ENCODE measurements at places on chromosomes 16 and 17.

- DNase-seq = peak; percentile 28
Measured at GRCh38 chr17:13735444-13735843, 133.7 kb upstream of the HS3ST3A1 start.

- no peak for DNase-seq
Measured at GRCh38 chr17:7081341-7082062, 1.5 kb upstream of the CLEC10A start.

DNA sequence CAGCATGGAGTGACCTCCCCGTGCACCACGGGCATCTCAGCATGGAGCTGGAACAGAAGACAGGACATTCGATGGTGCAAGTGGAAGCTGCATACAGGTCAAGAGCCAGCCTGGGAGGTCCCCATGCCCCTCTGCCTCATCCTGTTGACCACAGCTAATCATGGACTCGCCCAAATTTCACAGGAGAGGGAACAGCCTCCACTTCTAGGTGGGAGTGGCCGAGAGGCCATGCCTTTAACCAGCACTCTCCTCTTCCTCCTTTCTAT, 3.8 kb upstream of the SLC47A2 start:
- no peak for DNase-seq

DNA sequence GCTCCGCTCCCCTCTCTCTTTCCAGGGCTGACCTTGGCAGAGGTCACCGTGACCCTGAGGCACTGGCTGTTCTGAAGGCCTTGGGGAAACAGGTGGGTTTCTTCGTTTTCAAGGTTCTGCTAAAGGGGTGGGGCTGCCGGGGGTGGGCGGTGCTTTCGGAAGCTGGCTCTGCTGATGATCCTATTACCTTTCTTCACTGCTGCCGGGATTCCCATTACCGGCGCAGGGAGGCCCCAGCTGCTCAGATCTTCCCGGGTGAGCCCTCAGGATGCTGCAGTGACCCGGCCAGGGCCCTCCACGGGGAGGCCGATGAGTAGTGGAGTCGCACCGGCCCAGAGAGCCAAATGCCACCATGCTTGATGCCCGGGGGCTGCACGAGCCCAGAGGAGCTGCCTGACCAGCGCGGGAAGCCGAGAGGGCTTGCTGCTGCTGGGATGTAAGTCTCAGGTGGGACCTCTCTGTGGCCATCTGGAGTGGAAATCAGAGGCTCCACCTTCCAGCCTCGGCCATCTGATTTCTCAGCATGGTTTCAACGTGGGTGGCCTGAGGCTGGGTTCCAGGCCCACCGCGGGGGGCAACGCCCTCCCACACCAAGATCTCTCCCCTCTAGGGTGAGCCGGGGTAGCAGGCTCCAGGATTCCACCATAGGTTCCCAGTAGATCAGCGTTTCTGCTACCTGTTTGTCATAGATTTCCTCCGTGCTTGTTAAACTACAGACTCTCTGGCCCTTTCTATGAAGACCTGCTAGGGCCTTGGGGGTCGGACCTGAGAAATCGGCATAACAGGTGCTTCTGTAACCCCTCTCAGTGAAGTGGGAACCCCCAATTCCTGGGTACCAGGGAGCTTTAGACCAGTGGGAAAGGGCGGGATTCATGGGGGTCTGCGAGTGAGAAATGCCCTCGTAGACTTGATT, 21.6 kb upstream of the ADCY7 start:
- DNase-seq = no peak

DNA sequence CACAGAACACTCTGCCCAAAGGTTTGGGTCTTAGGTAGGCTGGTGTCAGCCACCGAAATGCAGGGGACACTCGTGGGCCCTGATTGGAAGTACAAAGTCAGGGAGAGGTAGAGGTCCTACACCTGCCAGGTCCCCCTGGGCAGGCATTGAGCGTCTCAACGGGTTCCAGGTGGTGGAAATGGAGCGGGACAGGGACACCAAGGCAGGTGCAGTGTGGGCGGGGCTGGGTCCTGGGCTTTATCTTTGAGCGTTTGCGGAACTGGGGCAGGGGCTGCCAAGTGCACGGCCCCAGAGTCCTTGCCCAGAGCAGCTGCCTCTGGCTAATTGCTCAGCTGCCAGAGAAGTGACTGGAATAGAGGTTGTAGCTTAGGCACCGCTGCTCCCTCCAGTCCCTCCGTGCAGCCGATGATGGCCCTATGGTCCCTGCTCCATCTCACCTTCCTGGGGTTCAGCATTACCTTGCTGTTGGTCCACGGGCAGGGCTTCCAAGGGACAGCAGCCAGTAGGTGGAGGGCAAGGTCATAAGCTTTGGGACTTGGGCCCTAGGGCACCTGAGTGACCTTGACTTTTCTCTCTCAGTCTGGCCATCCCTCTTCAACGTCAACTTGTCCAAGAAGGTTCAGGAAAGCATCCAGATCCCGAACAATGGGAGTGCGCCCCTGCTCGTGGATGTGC, at the start of gene ZACN:
ZACN (plus strand) TSS at position 323 of the 675 bp plus-strand sequence; CDS start at position 406, 83 bp downstream.
- DNase-seq = no peak

DNA sequence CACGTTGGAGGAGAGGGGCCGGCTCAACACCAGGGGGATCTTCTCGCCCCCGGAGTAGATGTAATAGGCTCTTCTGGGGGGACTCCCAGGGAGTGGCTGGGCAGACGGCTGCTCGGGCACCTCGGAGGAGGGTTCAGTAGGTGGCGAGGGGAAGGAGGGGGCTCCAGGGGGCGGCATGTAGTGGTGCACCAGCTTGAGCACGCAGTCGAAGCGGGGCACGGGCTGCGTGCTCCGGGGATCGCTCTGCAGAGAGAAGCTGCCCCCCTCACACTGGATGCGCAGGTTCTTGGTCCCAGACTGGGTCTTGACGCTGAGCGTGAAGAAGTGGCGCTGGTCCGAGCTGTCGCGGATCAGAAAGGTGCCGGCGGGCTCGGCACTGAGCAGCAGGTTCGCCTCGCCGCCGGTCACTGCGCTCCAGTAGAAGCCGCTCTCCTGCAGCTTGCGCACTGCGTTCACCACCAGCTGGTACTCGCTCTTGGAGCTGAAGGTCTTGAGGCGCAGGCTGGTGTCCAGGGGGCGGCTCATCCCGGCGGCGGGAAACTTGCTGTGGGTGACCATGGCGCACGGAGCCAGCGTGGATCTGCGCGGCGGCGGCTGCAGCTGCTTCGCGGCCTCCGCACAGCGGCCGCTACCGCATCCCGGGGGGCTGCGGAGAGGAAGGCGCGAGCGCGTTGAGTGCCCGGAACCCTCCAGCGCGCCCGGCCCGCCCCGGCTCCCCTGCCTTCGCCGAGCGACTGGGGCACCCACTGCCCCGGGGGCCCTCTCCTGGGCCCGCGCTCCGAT, 1.1 kb downstream of the SOCS3 start:
- peak; percentile 78 for DNase-seq
